ENCODE measurements at places on chromosomes 11 and 22.

- no peak for DNase-seq
Observed at GRCh38 chr11:693887-694562, 997 bp downstream of the DEAF1 start.

DNA sequence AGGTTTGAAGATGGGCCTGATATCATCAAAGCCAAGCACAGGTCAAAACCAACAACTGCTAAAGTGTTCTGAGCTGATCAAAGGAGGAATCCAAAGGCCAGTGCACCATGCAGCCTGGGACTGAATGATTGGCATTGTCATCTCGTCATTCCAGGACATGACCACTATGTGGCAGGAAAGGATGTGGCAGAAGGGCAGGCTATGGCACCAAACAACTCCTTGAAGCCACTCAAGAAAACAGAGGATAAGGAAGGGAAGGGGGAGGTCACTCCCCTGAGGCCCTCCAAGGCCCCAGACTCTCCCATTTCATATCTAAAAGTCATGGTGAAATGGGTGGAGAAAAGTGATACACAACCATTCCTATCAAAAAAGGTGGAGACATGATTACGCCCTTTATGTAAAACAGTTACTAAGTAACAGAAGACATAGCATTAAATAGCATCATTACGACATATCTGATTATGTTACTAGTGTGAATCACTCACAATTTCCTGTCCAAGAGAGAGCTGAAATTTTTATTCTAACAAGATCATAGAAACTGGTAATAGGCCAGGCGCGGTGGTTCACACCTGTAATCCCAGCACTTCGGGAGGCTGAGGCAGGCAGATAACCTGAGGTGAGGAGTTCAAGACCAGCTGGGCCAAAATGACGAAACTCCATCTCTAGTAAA is 49.3 kb downstream of the AHNAK start:
- no peak for DNase-seq

DNA sequence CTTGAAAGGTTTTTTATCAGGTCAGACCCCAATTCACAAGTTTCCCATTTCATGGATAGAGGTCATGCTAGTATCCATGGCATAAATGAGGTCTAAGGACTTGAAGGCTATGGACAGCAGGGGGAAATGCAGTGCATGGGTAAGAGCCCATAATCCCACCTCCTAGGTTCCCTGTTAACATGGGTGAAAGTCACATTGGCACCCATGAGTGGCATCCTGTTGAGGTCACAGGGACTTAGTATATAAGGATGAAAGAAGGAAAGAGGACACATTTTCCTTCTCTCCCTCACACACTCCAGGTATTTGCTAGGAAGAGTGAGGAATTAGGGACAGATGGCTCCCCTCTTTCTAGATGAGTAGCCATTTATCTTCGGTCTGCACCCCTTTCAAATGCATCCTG is 9.4 kb upstream of the GLYAT start:
- no peak for DNase-seq

DNA sequence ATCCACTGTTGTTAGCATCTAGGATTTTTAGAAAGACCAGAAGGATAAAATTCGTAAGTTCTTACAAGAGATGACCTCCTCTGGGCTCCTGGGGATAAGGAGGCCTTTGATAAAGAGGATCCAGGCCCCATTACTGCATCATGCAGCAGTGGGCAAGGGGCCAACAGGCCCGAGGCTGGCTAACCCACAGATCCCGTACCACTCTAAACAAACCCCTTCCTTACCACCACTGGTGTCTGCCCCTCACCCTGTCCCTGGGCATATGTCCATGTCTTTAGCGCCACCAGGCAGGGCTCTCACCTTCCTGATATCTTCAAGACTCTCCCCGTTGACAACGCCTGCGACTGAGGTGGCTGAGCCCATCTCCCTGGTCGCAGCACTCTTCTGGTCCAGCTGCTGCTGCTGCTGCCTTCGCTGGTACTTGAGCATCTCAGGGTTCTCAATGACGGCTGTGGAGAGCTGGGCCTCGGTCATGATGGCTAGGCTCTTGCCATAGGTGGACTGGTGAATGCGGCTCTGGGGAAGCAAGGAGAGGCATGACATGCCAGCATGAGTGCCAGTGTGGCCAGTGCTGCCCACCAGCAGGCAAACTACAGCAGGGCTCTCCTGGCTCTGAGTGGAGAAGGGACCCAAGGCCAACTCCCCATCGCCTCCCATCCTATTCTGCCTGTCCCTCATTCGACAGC is 46.2 kb downstream of the HIRA start:
- no peak for DNase-seq

GRCh38 chr22:18064636-18065035 is 13.2 kb upstream of the PEX26 start:
- DNase-seq = no peak
